ENCODE measurements at places on chromosomes 7 and 10. TPM values are rescaled to one million over a fixed set of nuclear protein-coding genes. Genes with fewer than 3 reads are reported as not detected.

PAX2 gene
- total RNA-seq: 3.9 TPM

EPO gene
- not detected for total RNA-seq

MYO1G gene
- total RNA-seq: not detected

SLC26A4 gene
- 0.47 TPM for total RNA-seq

MACC1 gene
- 0.19 TPM for total RNA-seq

TMEM26 gene
- total RNA-seq: 2.9 TPM

YWHAG gene
- 145 TPM for total RNA-seq

ATP5F1C gene
- total RNA-seq: 231 TPM

STEAP4 gene
- not detected for total RNA-seq

WNT2 gene
- not detected for total RNA-seq

CALML3 gene
- not detected for total RNA-seq

CALN1 gene
- total RNA-seq: not detected

RINT1 gene
- total RNA-seq: 16.8 TPM

RAMP3 gene
- not detected for total RNA-seq

PPRC1 gene
- total RNA-seq: 31.5 TPM

GSAP gene
- 2.7 TPM for total RNA-seq

OR13A1 gene
- total RNA-seq: not detected

ANKRD1 gene
- total RNA-seq: 436 TPM

SMIM30 gene
- total RNA-seq: 52.9 TPM

Data from glomerular endothelial cell (primary cell).